ENCODE measurements at places on chromosomes 7 and 10.

GRCh38 chr10:132469197-132469884 lies 68.2 kb upstream of the INPP5A start:
- DNase-seq, result no peak

GRCh38 chr7:134465491-134465890 lies 6.6 kb upstream of the AKR1B1 start:
- no peak for DNase-seq

- no peak for DNase-seq
Observed at GRCh38 chr7:21967598-21968003, 21.9 kb upstream of the CDCA7L start.

- DNase-seq, result no peak
Observed at GRCh38 chr10:24416248-24416647, 207.3 kb downstream of the KIAA1217 start.

- no peak for DNase-seq
Observed at GRCh38 chr10:94105226-94105625, 111.5 kb downstream of the PLCE1 start.

DNA sequence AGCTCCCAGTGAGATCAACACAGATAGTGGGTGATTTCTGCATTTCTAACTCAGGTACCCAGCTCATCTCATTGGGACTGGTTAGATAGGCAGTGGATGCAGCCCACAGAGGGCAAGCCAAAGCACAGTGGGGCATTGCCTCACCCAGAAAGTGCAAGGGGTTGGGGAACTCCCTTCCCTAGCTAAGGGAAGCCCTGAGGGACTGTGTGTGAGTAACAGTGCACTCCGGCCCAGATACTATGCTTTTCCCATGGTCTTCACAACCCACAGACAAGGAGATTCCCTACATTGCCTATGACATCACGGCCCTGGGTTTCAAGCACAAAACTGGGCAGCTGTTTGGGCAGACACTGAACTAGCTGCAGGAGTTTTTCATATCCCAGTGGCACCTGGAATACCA lies 62.8 kb downstream of the PPP1R3A start:
- DNase-seq, result no peak

DNA sequence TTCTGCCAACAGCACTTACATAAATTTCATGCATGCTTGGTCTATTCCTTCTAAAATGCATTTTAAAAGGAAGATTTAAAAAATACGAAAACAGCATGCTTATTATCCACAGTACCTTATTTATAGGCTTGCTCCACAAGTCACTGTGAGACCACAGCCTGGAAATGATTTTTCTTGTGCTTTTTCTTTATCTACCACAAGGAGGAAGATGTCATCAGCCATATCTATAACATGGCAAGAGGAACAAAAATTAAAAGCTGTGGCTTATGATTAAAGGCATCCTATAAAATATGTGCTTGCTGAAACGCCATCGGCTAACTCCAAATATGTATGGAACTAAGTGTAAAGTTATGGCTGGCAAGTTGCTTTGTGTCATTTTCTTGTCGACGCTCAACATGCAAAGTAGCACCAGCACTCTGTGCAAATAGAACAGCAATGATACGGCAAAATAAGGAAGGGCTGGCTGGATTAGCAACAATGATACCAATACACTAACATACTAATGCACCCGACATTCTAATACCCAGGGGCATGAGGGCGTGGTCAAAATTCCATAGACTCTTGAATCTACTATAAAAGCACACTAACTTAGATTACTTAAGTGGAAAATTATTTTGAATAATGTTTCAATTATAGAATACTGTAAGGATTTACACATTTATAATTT lies 41.2 kb upstream of the AKR1E2 start:
- DNase-seq, result no peak

DNA sequence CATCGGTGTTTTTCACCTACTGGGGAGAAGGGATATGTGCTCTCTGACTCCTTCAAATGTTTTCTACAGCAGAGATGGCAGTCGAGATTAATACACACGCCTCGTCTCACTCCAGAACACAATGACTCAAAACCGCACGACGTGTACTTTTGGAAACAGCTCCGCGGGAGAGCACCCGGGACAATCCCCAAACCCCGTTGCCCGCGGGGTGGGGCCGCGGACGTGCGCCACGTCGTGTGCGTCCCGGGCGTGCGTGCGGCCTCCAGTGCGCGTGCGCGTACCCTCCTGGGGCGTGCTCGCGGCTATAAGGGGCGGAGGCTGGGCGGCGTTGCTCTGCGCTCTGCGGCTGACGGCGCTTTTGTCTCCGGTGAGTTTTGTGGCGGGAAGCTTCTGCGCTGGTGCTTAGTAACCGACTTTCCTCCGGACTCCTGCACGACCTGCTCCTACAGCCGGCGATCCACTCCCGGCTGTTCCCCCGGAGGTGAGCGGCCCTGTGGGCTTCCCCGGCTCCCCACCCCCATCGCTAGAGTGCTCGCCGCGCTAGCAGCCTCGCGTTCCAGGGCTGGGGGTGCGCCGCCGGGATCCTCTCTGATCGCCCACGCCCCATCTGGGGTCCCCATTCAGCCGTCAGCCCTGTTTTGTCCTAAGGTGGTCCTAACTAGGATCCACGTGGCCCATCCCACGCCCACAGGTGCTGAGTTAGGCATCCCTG lies at the start of gene HILPDA:
Gene HILPDA, plus strand, starts transcription at position 336 of the 712 bp plus-strand sequence. CDS start 1,391 bp downstream, outside the sequence.
- peak; percentile 73 for DNase-seq

DNA sequence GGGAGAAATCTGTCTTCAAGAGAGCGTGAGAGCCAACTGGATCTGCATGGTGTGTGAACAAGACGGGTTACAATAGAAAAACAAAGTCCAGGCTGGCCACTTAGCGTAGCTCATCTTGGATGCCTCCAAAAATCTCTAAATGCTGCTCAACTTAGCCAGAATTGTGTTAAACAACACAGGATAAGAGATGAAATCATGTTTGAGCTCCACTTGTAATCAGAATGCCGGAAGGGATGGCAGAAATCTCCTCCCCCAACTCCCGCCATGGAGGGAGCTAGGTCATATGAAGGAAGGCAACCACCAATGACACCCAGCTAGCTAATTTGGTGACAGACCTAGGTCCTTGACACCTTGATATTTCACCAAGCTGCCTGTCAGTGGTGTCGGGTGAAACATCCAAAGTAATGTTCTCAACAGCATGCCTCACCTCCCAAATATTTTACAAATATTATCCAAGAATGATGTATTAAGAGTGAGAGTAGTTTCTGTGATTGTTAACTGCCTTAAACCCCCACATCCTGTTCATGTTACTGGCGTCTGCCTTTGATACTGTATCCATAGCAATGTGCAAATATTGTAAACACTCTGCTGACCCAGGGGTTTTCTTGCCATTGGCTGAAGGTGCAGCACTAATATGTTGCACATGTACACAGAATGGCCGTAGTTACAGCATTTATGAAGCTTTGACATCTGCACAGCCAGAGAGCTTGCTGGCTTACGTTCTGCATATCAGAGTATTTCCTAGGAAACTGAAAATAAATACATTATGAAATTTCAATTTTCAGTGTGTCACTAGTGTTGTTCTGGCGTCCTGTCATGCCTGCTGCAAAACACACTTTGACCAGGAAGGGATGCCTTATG lies 25.8 kb downstream of the TMEM254 start:
- no peak for DNase-seq

DNA sequence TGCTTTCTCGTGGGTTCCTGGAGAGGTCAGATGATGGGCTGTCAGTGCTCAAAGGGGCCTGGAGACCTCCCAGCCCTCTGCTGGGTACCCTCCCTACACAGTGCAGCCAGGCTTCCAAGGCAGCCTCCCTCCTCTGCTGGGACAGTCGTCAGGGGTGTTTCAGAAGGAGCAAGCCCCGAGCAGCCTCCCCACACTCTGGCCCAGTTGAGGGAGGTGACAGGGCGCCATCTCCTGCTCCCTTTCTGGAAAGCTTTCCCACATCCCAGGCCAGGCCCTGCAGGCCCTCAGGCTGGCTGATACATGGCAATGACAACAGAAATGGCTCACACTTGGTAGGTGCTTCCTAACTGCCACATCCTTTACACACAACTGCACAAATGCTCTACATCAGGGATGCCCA lies 32.1 kb downstream of the KCNMA1 start:
- DNase-seq, result no peak

Data from omental fat pad (tissue), 4 donors.